Activated CD8-positive, alpha-beta memory T cell treated with anti-CD3 and anti-CD28 coated beads for 48 hours (primary cell): ENCODE measurements at places on chromosomes 1 and 21.

DNA sequence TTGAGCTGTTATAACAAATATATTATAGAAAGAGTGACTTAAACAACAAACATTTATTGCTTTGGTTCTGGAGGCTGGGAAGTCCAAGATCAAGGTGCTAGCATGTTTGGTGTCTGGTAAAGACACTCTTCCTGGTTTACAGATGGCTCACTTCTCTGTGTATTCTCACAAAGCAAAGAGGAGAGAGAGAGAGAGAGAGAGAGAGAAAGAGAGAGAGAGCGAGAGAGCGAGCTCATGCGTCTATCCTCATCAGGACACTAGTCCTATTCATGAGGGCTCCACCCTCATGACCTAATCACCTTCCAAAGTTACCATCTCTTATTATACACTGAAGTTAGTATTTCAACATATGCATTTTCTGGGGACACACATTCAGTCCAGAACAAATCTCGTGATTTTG is 32.7 kb upstream of the PCP4 start:
- DNase-seq = no peak

DNA sequence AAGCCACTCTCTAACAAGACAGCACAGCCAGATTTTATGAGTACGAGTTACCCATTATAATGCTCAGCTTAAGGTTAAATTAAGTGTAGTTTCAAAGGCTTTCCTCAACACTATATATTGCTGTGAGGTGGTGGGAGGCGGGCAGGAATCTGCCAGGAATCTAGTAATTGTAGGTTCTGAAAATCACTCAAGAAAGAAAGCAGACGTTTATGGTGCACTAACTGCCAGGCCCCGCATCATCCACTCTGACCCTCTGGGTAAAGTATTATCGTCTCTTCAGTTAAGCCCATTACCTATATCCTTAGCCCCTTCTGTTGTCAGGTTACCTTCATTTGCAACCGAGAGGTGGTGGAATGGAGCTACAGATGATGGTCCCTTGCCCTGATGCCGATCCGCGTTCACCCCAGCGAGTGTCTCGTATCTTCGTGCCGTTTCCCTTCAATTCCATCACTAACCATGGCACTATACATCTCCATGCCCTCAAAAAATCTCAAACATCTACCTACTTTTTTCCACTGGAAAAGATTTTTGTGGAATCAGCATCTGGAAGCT is 12.4 kb downstream of the HMGN1 start:
- DNase-seq = no peak

GRCh38 chr1:236081546-236082227 is 16.8 kb upstream of the NID1 start:
- no peak for DNase-seq

DNA sequence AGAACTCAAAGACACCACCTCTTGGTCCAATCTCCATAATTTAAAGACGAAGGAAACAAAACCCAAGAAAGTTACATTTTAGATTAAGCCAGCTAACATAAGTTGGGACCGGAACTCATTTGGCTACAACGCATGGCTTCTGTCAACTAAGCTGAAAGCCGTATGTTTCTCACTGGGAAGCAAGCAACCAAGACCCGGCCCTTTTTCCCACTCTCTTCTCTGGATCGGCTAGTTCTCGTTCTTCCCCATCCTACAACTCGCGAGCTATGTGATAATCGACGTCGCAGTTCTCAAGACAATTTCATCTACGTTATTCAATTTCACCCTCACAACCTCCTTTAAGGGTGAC is 601 bp downstream of the CCT8 start:
- DNase-seq = no peak

GRCh38 chr1:23810818-23811540 is 10.4 kb upstream of the GALE start:
- no peak for DNase-seq

- no peak for DNase-seq
These were observed 63.9 kb downstream of the LTN1 start for GRCh38 chr21:28928578-28929420.

DNA sequence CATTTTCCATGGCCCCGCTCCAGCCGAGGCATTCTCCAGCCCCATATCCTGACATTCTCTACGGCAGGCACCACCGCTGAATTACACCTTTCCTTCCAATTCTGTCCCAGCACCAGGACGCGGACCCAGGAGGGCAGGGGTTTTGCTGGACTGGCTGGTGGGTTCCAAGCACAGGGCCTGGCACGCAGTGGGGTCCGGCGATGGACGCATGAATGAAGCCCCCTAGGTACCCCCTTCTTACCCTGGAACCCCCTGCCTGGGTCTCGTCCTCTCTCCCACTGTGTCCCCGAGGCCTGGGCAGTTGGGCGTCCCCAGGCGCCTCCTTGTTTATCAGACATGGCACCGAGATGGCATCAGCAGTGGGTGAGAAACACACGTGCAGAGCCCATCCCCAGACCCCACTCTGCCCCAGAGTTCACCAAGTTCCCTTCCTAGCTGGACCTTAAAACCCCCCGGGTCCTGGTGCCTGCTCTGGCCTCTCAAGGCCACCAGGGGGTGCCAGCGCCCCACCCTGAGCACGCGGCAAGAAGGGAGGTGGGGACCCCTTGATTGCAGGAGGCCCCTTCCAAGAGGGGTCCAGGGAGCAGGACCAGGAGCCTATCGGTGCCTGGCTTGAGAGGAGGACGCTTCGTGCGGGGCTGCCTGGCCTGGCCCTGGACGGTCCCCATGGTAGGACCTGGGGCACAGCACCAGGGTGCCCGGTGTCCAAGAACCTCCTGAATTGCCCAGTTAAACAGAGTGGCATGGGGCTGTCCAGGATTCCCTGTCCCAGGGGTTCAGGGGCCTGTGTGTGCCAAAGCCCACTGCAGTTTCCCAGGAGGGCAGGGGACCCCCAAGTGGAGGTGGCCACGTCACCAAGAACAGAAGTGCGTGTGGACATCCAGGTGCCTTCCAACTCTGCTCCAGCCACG is 46.1 kb downstream of the MEGF6 start:
- peak; percentile 14 for DNase-seq

GRCh38 chr1:116911188-116911553 is 1.5 kb downstream of the PTGFRN start:
- no peak for DNase-seq

GRCh38 chr1:78275906-78276685 is 214.7 kb upstream of the PTGFR start:
- DNase-seq = no peak

- no peak for DNase-seq
These were observed 85.9 kb downstream of the ZNF281 start for GRCh38 chr1:200323856-200324400.

DNA sequence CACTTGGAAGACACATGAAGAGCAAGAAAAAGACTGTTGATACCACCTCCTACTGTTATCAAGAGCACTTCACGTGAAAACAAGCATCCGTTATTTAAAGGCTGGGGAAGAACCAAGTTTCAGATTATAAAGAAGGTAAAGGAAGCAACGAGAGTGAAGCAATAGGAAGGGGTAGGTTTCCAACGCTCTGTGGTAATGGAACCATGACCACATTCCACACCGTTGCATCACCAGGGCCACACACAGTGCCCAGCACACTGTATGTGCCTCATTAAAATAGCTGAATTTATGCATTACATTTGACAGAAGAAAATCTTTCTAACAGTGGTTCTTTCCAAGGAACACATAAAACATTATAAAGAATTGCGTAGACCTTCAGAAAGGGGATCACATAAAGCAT is 435.8 kb downstream of the MRPL39 start:
- no peak for DNase-seq

DNA sequence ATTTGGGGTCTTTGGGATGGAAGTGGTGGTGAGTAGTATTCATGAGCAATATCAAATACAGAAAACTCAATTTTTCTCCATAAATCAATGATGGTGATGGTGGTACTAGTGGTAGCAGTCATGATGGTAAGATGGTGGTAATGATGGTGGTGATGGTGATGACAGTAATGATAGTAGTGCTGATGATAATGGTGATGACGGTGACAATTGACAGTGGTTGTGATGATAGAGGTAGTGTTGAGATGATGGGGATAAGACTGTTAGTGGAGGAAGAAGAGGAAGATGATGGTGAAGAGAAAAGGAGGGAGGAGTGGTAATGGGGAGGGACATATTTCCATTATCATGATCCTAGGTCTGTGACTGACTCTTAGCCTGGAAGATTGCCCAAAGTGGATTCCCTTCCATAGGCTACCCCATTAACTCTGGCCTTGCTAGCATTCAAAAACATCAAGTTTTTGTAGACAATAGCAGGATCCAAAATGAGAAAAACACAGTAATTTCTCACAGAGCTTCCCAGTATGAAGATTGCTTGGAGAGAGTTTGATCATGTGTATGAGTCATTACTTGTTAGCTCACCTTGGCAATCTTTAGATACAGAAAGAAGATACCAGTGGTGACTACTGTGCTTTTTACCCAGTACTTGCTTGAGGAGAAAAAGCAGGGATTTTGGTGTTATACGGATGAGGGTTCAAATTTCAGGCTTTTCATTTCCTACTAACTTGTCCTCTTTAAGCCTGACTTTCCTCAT is 93.9 kb downstream of the ATP1A1 start:
- DNase-seq = no peak

DNA sequence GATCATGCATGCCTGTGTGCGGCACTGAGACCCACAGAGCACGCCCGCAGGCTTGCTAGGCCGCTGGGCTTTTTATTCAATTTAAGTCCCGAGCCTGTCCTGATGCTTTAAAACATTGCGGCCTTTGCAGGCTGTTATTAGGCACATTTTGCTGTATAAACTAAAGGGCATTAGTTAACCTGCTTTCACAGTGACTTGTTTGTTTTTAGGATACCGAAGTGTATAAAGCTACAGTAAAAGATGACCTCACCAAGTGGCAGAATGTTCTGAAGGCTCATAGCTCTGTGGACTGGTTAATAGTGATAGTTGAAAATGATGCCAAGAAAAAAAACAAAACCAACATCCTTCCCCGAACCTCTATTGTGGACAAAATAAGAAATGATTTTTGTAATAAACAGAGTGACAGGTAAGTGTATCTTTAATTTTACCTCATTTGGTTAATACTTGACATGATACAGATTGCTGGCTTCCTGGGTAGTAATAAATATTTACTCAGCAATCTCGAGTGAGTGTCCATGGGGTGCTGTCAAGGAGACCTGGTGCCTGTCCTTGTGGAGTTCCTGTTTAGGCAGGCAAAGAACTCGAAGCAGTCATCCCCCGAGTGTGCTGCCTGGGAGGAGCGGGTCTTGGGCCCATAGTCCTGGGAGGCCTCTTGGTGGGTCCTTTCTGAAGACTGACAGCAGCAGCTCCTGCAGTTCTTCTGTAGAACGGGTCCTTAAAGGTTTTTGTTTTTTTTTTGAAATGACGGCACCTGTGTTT is 40.1 kb downstream of the TRAPPC10 start:
- DNase-seq = no peak

GRCh38 chr1:201284636-201285035 is 1.3 kb downstream of the PKP1 start:
- DNase-seq = no peak

DNA sequence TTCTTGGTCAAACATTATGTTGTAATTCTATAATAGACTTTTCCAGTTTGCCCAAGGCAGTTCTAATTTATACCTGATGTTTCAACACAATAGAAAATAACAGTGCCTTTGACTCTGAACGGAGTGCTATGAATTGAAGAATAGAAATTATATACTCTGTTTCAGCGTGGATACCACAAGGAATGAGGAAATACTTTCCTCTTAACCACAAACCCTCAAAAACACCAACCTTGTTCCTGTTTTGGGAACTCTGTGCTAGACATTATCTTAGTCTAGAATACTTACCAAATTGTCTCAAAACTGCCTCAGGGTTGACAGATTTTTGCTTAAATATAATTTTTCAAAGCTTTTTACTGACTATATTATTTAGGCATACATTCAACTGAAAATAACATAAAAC is 1629.3 kb downstream of the MRPL39 start:
- no peak for DNase-seq

DNA sequence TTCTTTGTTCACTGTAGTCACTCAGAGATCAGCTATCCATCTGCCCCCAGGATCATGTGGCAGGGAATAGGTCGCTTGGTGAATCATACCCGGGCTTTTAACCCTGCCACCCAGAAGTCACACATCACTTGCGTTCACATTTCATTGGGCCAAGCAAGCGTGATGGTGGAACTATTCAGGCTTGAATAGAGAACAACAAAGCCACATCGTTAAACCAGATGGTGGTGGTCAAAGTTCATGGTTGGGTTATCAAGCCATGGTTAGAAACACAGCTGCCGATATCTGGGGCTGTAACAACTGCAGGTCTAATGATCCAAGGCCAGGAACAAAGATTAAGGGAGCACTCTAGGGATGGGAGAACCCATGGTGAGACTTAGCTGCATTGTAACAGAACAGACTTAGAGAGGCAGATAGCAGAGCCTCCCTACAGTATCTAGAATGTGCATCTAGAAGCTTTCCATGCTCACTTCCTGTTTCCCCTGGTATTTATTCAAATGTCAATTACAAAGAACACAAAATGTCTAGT is 40.0 kb upstream of the PTPRC start:
- DNase-seq = no peak

GRCh38 chr21:35923971-35924370 is 136.4 kb downstream of the SETD4 start:
- no peak for DNase-seq

DNA sequence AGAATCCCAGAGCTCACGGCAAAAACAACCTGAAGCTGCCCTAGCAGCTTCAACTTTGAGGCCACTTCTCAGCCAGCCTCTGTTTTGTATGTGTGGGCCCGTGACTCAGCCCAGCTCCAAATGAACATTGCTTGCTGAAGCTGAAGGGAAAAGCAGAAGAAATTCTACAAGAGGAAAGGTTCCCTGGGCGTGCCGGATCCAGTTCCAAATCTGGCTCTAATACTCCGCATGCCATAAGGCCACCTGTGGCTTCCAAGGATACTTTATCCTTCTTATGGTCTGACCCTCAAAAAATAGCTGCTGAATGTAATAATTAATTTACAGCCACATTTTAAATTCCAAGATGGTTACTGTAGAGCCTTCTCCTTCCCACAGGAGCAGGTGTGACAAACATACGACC is 24.3 kb downstream of the TSPAN2 start:
- no peak for DNase-seq

DNA sequence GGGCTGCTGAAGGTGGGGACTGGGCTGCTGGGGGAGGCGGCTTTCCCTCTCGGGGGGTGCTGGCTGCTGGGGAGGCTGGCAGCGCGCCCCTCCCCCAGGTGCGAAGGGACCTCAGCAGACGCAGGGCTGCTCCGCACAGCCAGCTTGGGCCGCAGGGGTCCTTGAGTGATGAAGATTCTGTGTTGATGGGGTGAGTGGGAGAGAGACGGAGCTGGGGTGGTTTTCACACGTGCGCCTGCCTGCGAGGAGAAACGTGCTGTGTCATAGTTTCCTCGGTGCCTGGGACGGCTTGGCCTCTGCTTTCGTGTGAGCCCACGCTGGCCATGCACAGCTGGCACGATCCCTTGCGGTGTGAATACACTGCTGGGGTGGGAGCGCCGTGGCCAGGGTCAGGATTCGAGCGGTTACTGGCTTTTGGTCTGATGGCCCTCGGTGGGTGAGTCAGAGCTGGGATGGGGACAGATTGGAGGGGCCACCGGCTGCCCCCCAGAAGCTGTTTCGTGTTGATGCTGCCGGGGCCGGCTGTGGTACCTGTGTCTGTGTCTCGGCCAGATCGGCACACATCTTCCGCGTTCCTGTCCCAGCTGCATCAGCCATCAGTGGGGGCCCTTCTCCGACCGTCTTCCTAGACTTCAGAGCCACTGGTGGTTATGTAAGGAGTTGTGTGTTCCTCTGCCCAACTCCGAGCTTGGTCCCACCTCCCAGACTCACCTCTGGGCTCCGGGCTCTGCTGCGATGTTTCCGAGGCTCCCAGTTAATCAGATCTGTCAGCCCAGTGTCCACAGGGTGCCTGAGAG is 24.9 kb downstream of the PRKCZ start:
- DNase-seq = no peak
